NCI-H1694 (cell line): ENCODE measurements at places on chromosomes 6 and 20.

GRCh38 chr20:59453759-59454560 is 150.4 kb upstream of the PHACTR3 start:
- no peak for DNase-seq

GRCh38 chr6:170022291-170022722 is 268.6 kb downstream of the DLL1 start:
- DNase-seq = no peak

- no peak for DNase-seq
Observed at GRCh38 chr6:159608961-159609651, 83.9 kb downstream of the SOD2 start.

DNA sequence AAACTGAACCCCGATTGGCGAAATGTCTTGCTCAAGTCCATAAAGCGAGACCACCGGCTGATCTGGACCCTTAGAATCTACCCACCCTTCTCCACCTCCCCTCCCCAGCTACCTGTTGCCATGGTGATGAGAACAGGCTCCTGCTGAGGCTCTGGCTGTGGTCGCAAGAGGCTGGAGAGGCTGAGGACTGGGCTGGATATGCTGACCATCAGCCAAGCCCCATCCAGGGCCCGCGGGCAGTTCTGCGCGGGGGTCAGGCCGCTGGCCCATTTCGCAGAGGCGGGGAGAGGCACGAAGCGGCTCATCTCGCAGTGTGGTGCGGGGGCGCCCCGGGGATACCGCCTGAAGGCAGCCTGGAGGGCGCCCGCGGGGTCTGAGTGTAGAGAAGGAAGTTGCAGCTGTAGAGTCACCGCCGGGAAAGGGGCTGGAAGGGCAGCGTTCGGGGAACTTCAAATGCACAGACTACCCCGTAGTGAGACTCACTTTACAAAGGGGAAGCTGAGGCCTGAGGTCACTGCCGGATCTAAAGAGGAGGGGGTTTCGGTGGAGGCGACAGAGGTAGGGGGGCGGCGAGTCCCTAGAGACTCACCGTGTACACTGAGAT is 671 bp downstream of the TAPBP start:
- no peak for DNase-seq

DNA sequence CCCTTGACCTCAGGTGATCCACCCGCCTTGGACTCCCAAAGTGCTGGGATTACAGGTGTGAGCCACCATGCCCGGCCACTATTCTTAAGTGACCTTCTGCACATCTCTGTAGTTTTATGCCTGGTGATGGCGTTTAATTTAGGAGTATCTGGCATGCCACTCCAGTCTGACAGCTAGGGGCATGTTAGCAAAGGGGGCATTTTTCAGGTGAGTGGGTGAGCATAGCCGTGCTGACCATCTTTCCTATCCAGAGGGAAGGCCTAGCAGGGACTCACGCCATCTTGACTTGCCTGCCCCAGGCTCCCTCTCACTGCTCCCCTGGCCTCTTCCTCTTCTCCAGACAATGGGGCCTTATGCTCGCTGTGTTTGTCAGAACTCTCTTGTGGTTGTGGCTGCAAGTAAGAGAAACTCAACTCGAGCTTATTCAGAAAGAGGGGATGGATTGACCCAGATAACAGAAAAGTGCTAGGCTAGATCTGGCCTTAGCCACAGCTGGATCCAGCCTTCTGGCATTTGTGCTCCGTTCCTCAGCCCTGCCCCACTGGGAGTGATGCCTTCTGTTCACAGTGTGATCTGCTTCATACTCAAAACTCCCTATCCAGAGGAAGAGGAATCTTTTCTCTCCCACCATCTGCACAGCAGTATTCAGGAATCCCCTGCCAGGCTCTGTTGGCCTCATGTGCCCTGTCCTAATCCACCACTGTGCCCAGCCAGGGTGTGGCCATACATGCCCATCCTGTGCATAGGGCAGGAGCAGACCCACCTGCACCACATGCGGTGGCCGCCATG is 174.5 kb upstream of the AKAP12 start:
- DNase-seq = no peak

- DNase-seq = no peak
Observed at GRCh38 chr6:168060521-168060931, 18.5 kb downstream of the FRMD1 start.

- DNase-seq = no peak
Observed at GRCh38 chr20:14966203-14966602, 628.8 kb upstream of the FLRT3 start.

DNA sequence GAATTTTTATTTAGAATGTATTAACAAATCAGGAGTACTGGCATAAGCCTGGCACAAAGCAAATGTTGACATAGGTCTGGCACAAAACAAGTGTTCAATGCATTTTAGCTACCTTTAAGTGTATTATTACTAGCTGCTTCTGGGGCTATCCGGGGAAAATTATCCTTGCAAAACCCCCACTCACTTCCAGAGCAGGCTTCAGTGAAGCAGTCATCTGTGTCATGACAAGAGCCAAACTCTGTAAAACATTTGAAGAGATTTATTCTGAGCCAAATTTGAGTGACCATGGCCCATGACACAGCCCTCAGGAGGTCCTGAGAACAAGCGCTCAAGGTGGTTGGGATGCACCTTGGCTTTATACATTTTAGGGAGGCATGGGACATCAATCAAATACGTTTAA is 6.4 kb upstream of the TRIM38 start:
- DNase-seq = no peak

DNA sequence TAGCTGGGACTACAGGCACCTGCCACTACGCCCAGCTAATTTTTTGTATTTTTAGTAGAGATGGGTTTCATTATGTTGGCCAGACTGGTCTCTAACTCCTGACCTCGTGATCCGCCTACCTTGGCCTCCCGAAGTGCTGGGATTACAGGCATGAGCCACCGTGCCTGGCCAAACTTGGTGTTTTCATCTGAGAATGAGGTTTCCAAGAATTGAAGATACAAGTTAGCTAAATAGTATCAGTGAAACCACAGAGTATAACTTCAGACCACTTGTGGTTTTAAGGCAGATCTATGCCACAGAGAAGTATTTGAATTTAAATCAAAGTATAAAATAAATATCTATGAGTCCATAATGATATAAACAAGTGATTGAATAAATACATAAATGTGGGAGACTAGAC is 70.1 kb downstream of the SLC16A10 start:
- no peak for DNase-seq

DNA sequence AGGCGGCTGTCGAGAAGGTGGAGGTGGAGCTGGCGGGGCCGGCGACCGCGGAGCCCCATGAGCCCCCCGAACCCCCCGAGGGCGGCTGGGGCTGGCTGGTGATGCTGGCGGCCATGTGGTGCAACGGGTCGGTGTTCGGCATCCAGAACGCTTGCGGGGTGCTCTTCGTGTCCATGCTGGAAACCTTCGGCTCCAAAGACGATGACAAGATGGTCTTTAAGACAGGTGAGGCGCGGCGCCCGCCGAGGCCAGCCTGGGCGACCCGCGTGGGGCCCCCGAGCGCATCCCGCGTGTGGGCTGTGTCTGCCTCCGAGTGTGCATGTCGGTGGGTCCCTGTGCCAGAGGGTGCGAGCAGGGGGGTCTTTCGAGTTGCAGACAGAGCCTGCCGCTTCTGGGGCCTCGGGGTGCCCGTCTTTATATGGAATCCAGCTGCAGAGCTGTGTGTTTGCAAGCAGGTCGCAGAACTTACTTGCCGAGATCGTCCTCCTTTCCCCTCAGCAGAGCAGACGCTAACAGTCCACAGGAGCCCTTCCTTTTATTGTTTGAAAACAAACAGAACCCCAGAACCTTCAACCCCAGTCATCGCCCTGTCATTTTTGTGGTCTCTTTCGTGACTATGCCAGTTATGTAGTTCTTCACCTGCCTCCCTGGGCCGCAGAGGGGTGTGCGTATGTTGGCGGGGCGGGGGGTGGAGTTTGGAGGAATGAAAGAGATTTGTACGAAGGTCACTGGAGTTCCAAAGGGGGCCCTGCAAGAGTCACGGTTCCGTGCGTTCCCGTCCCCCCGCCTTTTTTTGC is 766 bp downstream of the SLC16A10 start:
- DNase-seq = no peak

DNA sequence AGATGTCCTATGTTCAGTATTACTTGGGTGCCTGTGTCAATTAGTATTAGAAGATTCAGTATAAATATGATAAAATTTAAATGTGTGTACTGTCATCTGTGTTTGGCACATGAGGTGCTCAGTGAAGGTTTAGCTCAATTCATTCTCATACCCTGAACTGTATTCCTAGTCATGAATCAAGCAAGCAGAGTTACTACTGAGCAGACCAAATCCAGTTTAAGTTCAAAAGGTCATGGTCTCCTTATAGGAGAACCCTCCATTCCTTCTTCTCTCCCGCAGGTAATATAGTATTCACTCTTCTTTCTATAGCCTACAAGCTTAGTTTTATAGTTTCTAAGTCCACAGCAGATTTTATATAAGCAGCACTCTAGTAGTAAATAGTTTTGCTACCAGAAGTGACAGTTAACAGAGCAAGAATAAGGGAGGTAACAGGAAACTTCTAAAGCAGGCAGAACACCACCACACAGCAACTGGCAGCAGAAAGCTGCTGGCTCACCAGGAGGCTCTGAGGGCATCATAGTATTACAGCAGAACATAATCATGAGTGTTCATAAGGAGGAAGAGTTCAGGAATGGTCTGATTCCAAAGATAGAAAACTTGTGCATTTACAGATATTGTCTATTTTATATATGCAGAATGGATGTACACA is 133.2 kb downstream of the SLC16A10 start:
- no peak for DNase-seq

DNA sequence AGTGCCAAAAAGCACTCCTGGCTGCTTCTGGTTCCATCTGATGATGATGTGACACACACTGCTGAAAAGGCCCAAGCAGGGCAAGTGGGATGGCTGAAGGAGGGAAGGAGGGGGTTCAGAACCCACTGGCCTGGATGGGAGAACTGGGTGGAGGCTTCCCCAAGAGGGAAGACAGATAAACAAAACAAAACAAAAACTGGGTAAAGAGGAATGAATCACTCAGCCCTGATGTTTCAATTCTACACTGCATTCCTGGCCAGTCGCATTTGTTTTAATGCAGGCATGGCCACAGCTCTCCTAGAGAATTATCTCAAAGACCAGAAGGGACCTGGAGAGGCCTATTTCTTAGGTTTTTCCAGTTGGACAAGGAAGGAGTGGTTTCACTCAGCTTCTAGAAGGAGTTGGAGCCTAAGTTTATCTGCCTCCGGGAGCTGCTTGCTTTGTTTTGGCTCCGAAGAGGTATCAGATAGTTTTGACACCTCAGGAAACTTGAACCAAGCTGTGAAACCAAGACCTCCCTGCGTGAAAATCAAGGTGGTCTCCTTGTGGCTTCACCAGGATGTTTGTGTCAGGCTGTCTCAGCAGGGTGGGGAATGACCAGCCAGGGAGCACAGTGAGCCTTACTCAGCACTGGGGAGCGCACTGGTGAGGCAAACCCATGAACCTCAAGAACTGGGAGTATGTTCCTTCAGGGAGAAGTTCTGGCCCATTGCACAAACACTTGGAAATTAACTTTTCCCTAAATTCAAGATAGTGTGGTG is 16.1 kb downstream of the TTPAL start:
- DNase-seq = no peak

- DNase-seq = no peak
Observed at GRCh38 chr6:132768051-132768517, 10.4 kb upstream of the VNN2 start.

- no peak for DNase-seq
Observed at GRCh38 chr6:42038811-42039408, 11.4 kb upstream of the TAF8 start.

DNA sequence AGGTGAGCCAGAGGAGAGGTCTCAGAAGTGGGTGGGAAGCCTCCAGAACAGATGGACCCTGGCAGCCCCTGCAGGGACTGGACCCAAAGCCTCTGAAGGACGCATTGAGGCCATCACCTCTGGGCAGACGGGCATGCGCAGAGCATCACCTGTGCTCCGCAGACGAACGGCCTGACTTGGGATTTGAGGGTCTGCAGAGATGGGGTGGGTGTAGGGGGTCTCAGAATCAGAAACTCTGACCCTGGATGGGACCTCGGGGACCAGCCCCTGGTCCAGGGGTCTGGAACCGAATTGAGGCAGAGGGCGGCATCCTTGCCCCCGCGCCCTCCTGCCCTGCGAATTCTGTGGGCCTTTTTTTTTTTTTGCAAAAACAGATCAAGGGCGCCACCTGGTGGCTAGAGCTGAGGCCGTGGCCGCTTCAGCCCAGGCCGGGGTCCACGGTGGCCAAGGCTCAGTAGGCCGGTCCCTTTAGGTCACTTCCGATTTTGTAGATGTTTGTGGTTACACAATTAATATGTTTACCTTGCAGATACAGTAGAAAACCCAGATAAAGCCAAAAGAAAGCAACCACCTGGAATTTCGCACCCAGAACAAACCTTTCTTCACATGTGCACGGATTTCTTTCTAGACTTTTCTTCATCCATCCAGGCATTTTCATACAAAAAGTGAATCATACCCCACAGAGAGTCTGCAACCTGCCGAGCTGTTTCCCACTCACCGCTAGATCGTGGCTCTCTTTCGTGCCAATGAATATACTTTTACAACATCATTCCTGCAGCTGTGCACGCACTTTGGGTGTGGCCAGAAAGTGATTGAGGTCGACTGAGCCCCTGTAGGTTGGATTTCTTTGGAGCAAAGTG is 25.9 kb downstream of the ZBP1 start:
- DNase-seq = no peak

DNA sequence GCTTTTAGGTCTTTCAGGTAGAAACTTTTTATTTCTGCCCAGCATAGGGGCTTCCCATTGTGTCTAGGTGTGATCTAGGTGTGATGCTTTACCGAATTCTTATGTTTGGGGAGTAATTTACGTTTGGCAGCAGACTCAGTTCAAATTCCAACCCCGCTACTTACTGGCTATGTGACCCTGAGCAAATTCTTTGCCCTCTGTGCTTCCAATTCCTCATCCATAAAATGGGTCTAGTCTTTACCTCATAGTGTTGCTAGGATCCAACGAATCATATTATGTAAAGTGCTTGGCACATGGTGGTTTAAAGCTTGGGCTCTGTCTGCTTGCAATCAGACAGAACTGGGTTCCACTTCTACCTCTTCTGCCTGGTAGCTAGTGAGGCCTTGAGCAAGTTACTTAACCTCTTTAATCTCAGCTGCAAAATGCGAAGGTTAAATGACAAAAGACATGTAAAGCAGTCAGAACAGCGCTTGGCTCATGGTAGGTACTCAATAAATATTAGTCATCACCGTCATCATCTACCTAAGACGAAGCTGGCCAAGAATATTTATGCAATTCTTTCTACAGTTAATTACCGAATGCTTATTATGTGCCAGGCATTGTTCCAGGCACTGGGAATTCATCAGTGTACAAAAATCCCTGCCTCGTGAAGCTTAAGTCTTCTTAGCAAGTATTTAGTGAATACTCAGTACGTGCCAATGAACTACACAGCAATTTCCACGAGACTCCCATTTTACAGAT is 1.0 kb downstream of the NSFL1C start:
- no peak for DNase-seq

DNA sequence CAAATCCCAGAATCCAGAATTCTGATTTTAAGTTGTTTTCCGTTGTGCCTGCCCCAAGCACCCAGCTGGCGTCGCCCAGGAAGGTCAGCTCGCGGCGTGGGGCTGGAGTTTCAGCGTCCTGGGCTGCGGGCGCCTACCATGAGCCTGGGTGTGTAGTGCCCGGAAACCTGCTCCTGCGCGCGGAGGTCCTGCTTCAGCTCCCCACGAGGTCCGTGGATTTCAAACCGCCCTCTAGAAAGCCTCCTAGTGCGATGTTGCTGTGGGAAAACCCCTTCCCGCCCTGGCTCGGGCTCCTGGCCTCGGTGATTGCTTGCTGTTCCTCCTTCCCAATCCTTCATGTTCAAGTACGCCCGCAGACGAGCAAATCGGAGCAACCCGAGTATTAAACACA is 51.3 kb upstream of the NRN1 start:
- no peak for DNase-seq

- no peak for DNase-seq
Observed at GRCh38 chr6:153790048-153790447, 249.0 kb upstream of the OPRM1 start.

- no peak for DNase-seq
Observed at GRCh38 chr6:16712255-16712930, 48.9 kb downstream of the ATXN1 start.
